Right atrium auricular region (tissue), 2 donors: ENCODE measurements at places on chromosomes 1 and 21. TPM values are rescaled to one million over a fixed set of nuclear protein-coding genes. Genes with fewer than 3 reads are reported as not detected.

DNA sequence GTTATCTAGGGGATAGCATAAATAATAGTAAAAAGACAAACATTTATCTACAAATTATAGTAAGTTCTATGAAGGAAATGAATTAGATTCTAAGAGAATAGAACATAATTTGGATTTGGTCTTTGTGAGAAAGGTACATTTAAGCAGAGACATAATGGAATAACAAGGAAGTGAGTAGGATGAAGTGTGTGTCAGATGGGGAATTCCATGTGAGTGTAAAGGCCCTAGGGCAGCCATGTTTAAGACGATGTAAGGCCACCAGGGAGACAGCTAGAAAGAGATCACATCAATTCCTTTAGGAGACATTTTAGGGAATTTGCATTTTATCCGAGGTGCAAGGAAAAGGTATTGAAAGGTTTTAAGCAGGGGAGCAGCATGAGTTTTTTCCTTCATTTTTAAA is 33.8 kb upstream of the ELAVL4 start:
- H3K27ac ChIP-seq, result no peak overlapping the region
- no peaks in the 10 kb centered on the region for H3K27me3 ChIP-seq
- no peak overlapping the region for H3K4me3 ChIP-seq

Gene SLC16A4
- total RNA-seq, result 4.7 TPM

- H3K27ac ChIP-seq, result no peak overlapping the region
- H3K27me3 ChIP-seq, result no peaks in the 10 kb centered on the region
- no peak for DNase-seq
- no peak overlapping the region for H3K4me3 ChIP-seq
- no peaks in the 10 kb centered on the region for H3K36me3 ChIP-seq
These were observed 58.4 kb downstream of the ASH1L start for GRCh38 chr1:155504207-155504606.

DNA sequence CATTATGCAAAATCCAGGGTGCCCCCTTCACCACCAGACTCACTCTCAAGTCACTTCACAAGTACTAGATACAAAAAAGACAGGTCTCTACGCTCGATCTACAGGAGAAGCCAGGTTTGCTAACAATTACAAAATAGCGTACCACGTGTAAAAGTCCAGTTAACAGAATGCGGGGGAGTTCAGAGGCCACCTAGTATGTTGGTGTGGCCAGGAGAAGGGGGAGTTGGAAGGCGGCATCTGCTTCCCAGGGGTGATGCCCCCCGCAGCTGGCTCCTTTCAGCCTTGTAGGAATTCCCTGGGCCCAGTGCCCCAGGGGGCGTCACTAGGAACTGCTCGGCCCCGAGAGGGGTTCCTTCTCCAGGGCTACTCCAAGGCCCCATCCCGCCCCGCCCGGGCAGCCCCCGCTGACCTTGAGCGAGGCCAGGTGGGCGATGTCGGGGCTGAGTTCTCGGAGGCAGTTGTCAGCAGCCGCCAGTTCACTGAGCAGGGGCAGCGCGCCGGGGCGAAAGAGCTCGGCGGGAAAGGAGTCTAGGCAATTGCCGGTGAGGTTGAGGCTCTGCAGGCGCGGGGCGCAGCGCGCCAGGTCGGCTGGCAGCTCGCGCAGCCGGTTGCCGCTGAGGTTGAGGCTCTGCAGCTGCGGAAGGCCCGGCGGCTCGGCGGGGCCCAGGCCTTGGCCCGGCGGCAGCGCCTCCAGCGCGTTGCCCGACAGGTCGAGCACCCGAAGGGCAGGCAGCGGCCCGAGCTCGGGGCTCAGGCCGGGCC is 664 bp downstream of the LRRC47 start:
- H3K4me1 ChIP-seq, result no peaks in the 10 kb centered on the region
- H3K36me3 ChIP-seq, result no peaks in the 10 kb centered on the region
- H3K27ac ChIP-seq, result peak overlapping the region; percentile 76
- no peaks in the 10 kb centered on the region for H3K27me3 ChIP-seq
- no peak for DNase-seq

Gene DOP1B
- total RNA-seq, result 4.0 TPM

GRCh38 chr1:57963581-57963980 is 539.7 kb upstream of the DAB1 start:
- H3K4me3 ChIP-seq, result no peak overlapping the region
- no peaks in the 10 kb centered on the region for H3K36me3 ChIP-seq
- H3K27me3 ChIP-seq, result no peaks in the 10 kb centered on the region
- H3K27ac ChIP-seq, result no peak overlapping the region
- no peak for DNase-seq
- no peaks in the 10 kb centered on the region for H3K4me1 ChIP-seq

Gene CASQ1
- total RNA-seq, result 10.1 TPM

DNA sequence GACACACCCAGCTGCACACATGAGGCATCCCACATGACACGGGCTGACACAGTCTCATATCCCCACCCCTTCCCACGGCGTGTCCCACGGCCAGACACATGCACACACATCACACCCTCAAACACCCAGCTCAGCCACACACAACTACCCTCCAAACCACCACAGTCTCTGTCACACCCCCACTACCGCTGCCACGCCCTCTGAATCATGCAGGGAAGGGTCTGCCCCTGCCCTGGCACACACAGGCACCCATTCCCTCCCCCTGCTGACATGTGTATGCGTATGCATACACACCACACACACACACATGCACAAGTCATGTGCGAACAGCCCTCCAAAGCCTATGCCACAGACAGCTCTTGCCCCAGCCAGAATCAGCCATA is 22.6 kb downstream of the PODN start:
- H3K4me1 ChIP-seq, result peaks cover under 1% of the 10 kb centered on the region
- H3K36me3 ChIP-seq, result peaks cover 21% of the 10 kb centered on the region
- no peak for DNase-seq
- no peaks in the 10 kb centered on the region for H3K27me3 ChIP-seq
- H3K4me3 ChIP-seq, result no peak overlapping the region
- no peak overlapping the region for H3K27ac ChIP-seq

- no peak overlapping the region for H3K4me3 ChIP-seq
- no peaks in the 10 kb centered on the region for H3K36me3 ChIP-seq
- no peaks in the 10 kb centered on the region for H3K4me1 ChIP-seq
- no peaks in the 10 kb centered on the region for H3K27me3 ChIP-seq
These were observed 15.6 kb upstream of the THEM4 start for GRCh38 chr1:151924691-151925587.

Gene NOS1AP
- total RNA-seq, result 2.4 TPM

DNA sequence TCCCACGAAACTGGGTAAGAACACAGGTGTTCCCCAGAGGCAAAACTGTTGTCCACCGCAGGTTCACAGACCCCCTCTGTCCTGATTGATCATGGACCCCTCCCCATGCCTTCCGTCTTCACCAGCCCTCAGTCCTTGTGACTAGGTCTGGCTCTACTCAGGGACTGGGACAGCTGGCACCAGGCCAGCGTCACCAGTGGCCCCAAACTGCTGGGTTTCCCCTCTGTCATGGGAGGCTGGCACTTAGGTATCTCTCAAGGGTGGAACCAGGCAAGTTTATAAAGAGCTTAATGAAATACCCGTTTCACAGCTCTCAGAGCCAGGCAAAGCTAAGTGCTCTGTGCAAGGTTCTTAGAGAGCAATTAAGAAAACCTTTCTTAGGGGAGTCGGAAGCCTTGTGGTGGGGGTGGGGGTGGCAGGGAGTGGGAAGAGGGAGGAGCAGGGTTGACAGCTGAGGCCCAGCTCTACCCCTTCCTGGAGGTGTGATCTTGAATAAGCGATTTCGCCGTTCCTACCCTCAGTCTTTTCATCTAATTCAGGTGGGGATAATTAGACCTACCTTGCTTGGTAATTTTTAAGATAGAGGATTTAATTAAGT is 35.0 kb upstream of the IFNLR1 start:
- H3K27ac ChIP-seq, result no peak overlapping the region
- H3K36me3 ChIP-seq, result no peaks in the 10 kb centered on the region
- H3K27me3 ChIP-seq, result no peaks in the 10 kb centered on the region
- no peak overlapping the region for H3K4me3 ChIP-seq
- no peaks in the 10 kb centered on the region for H3K4me1 ChIP-seq

- no peak overlapping the region for H3K4me3 ChIP-seq
- H3K36me3 ChIP-seq, result no peaks in the 10 kb centered on the region
- H3K27me3 ChIP-seq, result no peaks in the 10 kb centered on the region
These were observed 622.0 kb downstream of the KIF26B start for GRCh38 chr1:245776694-245777332.

DNA sequence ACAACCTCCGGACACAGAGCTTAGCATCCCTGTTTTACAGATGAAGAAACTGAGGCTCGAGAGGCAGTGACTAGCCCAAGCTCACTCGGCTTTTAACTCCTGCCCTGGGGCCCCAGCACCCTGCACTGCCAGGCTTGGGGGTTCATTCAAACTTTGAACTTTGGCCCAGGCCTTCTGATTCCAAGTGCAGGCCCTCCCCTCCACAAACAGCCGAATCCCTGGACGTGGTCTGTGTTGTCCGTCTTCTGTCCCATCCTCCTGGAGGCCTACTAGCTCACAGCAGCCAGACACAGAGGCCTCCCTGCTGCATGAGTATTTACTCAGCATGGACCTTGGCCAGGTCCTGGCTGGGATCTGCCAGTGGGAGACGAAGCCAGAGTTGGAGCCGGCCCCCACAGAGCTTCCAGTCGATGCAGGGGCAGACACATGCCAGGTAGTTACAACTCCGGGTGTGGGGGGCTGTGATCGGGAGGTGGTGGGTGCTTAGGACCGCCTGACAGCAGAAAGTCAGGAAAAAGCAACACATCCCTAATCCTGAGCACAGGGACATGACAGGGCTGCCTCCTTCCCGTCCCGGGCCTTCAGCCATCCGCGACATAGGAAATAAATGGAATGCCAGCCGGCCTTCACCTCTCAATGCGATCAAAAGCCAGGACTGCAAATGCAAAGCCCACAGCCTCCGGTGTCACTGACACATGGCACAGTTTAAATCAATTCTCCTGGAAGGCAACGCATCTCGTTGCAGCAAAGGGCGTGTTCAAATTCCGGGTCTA is 7.4 kb downstream of the IFFO2 start:
- H3K27me3 ChIP-seq, result no peaks in the 10 kb centered on the region
- peak; percentile 80 for DNase-seq
- peaks cover 81% of the 10 kb centered on the region for H3K4me1 ChIP-seq
- no peaks in the 10 kb centered on the region for H3K36me3 ChIP-seq

- H3K36me3 ChIP-seq, result no peaks in the 10 kb centered on the region
- no peaks in the 10 kb centered on the region for H3K27me3 ChIP-seq
- DNase-seq, result no peak
These were observed 6.5 kb downstream of the RNU5D-1 start for GRCh38 chr1:44724296-44724954.

DNA sequence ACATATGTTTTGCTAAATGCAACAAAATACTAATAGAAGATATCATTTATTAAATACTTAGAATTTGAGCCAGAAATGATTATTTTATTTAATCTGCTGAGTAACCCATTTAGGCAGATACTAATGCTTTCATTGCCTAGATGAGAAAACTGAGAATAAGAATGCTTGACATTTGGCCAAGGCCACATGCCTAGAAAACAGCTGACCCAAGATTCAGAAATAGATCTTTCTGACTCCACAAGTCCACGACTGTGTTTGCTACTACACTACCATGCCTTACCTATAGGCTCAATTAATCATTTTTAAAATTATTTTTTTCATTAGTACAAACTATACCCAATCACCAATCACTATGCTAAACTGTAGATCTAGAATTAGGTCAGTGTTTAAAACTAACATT is 129.7 kb downstream of the ATP1B1 start:
- peaks cover 30% of the 10 kb centered on the region for H3K4me1 ChIP-seq
- no peaks in the 10 kb centered on the region for H3K27me3 ChIP-seq
- H3K27ac ChIP-seq, result no peak overlapping the region
- no peaks in the 10 kb centered on the region for H3K36me3 ChIP-seq
- no peak for DNase-seq
- no peak overlapping the region for H3K4me3 ChIP-seq

Gene LENEP
- total RNA-seq, result not detected

DNA sequence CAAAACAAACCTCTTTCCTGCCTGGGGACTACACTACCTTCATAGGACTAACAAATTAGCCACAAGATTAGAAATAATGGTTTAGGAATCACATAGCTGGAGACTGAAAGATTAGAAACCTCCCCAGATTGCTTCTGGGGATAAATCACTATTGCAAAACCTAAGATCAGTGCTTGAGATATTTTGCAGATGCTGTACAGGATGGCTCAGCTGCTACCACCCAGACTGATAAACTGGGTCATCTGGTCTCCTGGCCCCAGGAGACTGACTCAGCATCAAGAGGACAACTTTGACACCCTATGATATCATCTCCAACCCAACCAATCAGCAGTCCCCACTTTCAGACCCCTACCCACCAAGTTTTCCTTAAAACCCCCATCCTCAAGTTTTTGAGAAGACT is 137.0 kb downstream of the LRRC53 start:
- H3K27ac ChIP-seq, result no peak overlapping the region
- DNase-seq, result no peak
- H3K4me3 ChIP-seq, result no peak overlapping the region
- H3K4me1 ChIP-seq, result no peaks in the 10 kb centered on the region
- no peaks in the 10 kb centered on the region for H3K36me3 ChIP-seq

Gene TRAF3IP3
- total RNA-seq, result 0.19 TPM

- H3K27ac ChIP-seq, result no peak overlapping the region
- no peak for DNase-seq
- H3K4me1 ChIP-seq, result no peaks in the 10 kb centered on the region
- no peak overlapping the region for H3K4me3 ChIP-seq
- H3K27me3 ChIP-seq, result no peaks in the 10 kb centered on the region
These were observed 59.9 kb downstream of the WARS2 start for GRCh38 chr1:119080586-119080985.
